ENCODE measurements at places on chromosomes 7 and 10.

- peak; percentile 62 for DNase-seq
Measured at GRCh38 chr7:23332910-23333612, 33.9 kb downstream of the MALSU1 start.

DNA sequence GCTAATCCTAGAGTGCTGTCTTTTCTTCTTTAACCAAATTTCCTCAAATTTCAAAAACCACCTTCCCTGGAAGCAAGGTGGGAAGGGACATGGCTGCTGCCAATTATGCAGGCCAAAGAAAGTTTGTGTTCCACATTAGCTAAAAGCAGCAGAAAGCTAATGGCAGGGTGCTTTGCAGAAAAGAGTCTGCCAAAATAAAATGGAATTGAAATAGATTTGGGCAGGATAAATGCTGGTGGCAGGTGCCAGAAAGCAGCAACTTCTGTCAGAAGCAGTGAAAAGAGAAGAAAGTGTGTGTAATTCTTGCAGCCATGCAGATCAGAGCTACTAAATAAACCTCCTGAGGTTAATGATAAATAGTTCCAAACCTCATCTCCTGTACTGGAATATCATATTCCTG, 275.5 kb downstream of the ABCA13 start:
- no peak for DNase-seq

- DNase-seq = no peak
Measured at GRCh38 chr7:30765408-30765807, 5.8 kb upstream of the MINDY4 start.

GRCh38 chr10:2282202-2282601, 544.9 kb upstream of the ADARB2 start:
- DNase-seq = no peak

GRCh38 chr7:74051193-74051592, 23.2 kb downstream of the ELN start:
- DNase-seq = no peak

DNA sequence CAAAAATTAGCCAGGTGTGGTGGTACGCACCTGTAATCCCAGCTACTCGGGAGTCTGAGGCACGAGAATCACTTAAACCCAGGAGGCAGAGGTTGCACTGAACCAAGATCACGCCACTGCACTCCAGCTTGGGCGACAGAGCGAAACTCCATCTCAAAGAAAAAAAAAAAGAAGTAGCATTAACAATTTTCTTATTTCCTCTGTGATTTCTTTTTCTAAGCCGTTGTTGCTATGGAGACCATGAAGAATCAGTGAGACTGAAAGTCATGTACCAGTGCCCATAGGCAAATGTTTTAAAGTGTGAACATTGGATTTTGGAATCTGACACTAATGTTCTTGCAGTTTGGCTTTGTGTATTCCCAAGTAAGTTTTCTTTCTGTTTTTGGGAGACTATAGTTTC, 18.4 kb upstream of the MAP3K8 start:
- DNase-seq = no peak

DNA sequence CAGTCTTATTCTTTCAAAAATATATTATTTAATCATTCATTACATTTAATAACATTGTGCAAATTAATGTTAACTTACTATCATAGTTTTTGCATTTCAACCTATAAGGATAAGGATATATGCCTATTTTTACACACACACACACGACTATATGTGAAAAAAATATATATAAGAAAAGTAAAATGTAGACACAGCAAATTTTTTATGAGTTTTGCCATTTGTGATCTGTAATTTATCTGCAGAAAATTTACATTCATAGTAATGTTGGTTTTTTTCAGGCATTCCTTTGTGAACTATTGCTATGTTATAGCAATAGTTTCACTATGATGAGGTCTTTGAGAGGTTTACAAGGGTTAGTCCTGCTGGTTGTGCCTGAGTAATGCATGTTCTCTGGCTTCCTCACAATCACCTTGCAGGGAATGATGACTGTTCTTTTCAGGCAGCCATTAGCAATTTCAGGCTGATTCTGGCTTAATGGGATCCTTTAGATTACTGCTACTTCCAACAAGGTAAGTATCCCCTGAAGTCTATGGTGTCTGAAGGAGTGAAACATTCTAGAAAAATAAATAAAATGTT, 183.7 kb upstream of the CDK1 start:
- DNase-seq = peak; percentile 12

GRCh38 chr7:64873517-64873916, 29.6 kb upstream of the ZNF273 start:
- DNase-seq = no peak

DNA sequence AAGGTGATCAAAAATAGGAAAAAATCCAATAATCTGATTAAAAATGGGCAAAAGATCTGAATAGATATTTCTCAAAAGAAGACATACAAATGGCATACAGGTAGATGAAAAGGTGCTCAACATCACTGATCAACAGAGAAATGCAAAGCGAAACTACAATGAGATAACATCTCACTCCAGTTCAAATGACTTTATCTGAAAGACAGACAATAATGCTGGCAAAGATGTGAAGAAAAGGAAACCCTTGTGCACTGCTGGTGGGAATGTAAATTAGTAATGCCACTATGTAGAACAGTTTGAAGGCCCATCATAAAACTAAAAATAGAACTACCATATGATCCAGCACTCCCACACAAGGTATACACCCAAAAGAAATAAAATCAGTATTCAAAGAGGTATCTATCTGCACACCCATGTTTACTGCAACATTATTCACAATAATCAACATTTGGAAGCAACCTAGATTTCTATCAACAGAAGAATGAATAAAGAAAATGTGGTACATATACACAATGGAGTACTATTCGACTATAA, 85.0 kb downstream of the LRRN3 start:
- no peak for DNase-seq

DNA sequence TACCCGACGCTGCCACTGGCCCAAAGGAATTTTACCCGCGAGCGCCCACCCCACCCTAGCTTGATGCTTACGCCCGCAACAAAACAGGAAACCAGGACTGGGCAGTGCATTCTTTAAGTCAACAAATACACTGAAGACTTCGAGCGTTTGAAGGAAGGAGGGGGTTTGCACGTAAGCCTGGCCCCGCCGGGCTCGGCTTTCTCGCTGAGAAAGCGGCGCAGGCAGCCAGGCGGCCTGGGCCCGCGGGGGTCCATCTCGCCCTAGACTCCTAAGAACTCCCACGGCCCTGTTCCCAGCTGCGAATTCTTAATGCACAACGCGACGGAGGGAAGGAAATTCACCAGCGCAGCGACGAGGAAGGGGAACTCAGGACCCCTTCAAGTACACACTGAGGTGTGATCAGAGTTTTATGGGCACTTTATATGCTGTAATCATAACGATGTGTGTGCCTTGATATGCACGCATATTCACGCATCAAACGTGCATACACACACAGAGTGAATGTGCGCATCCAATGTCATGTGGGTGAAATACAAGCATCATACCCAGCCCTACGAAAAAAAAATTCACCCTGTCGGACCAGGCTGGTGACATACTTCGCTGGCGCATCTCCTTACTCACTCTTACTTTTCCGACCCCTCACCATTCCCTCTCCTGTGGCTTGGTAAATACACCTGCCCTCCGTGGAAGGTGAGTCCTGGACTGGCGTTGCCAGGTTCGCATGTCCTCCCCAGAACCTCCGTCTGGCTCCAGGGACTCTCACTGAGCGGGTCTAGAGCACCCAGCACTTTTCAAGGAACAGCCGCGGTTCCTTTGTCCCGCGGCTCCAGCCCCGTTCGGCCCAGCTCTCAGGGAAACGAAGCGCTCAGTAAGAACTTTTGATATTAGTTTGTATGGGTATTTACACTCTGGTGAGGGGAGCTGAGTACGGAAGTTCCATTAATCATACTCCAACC, 5.7 kb upstream of the HOXA13 start:
- DNase-seq = peak; percentile 81

DNA sequence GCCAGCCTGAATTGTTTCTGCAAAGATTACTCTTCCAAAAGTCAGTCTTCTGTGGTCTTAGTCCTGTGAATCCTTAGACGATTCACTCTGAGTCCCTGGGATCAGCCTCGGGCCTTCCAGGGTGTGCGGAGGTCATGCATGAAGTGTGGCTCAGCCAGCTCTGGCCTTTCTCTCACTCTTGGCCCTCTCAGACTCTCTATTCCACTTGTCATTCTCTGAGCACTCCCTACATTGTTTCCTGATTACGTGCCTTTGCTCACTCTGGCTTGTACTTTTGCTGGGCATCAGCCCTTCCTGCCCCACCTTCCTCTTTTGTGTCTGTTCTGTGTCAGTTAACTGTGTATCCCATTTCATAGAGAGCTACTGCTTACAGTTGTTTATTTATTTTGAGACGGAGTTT, 36.0 kb downstream of the CCNY start:
- DNase-seq = no peak

DNA sequence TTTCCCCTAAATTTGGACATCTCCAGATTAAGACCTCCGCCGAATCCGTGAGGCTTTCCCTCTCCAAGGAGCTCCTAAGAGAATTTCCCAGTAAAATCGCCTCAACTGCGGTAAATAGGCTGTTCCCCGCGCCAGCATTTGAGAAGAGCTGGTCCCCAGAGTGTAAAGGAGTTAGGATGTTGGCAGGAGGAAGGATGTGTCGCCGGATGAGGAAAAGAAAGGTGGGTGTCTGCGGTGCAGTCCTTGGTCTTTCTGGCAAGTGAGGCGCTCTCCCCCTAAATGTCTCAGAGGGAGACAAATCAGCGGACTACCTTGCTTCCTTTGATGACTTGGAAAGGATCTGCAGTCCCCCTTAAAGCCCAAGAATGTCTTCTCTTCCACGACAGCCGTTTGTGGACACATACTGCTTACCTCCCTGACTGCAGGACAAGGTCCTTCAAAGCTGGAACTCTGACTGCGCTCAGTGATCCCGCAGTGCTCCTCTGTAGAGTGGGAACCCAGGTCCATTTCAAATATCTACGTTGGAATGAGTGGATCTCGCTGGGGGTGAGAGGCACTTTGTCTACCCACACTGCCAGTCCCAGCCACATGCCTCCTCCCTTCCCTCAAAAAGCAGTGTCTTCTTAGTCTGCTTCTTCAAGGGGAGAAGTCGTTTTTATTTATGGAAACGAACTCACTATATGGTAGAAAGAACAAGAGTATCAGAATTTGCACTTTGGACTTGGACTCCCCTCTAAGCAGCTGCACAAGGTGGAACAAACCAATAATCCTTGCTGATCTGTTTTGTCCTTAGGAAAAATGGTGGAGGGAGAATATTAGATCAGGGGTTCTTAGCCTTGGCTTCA, 1.1 kb upstream of the DLG5 start:
- no peak for DNase-seq

GRCh38 chr7:23212841-23213240, 31.0 kb downstream of the NUP42 start:
- DNase-seq = no peak

GRCh38 chr7:98276241-98276761, 5.2 kb upstream of the BRI3 start:
- no peak for DNase-seq
